Activated T-helper 17 cell treated with anti-CD3 and anti-CD28 coated beads, Interleukin-2, amount 50 U/mL, for 72 hours (primary cell): ENCODE measurements at places on chromosomes 5 and 9.

DNA sequence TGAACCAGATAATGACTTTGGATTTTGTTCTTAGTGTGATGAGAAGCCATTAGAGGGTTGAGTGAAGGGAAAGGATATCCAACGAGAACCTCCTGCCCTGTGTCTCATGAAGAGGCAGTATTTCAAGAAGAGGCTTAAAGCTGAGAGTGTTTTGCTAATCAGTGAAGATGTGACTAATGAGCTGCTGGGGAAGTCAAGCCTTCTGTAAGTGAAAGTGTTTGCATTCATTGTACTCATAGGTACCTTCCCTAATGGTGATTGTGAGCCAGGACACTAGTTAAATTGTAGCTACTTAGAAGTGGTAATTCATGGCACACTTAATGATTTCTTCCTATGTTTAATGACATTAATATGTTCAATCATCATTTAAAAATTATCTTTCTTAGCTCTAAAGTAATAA, 23.7 kb downstream of the PIP5K1B start:
- no peak for ATAC-seq

GRCh38 chr9:74496819-74497747, at the start of gene RORB:
RORB (plus strand) TSS chr9:74497335; CDS start chr9:74497977, 642 bp downstream.
- peak; percentile 80 for ATAC-seq

GRCh38 chr5:5542654-5543053, 120.2 kb downstream of the ICE1 start:
- no peak for ATAC-seq

GRCh38 chr9:132632413-132633129, 37.2 kb downstream of the DDX31 start:
- ATAC-seq: no peak
